Astrocyte of the hippocampus (primary cell): ENCODE measurements at places on chromosomes 2 and 18.

DNA sequence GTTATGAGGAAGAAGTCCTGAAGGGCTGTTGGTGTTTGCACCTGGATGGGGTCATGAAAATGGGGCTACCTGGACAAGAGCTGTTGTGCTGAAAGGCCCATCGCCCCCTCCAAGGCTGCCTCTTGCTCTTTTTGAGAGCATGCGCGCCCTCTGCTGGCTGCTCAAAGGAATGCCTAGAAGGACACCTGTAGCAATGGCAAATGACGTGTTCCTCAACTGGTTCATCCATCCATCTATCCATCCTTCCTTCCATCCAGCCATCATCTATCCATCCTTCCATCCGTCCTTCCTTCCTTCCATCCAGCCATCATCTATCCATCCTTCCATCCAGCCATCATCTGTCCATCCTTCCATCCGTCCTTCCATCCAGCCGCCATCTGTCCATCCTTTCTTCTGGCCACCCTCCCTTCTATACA is 17.2 kb upstream of the RPL31 start:
- DNase-seq: peak; percentile 85

- peak; percentile 84 for DNase-seq
Observed at GRCh38 chr2:144479138-144479537, 40.8 kb downstream of the ZEB2 start.

- DNase-seq: no peak
Observed at GRCh38 chr2:11405599-11406266, 60.2 kb downstream of the E2F6 start.

DNA sequence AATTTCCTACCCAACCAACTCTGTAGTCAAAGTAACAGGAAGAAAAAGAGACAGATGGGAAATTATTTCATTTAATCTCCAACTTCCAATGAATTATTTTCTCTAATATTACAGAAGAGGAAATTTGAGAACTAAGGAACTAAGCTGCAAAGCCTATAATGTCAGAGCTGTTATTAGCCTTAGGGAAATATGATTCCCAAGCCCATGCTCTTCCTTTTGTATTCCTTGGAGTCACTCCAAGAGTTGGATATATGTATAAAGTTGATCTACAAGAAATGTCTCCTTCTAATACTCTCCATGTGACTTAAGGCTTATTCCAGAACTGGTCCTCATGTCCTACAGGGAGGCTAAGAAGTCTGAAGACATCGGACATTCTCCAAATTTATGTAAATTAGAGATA is 31.6 kb upstream of the VWC2L start:
- no peak for DNase-seq

DNA sequence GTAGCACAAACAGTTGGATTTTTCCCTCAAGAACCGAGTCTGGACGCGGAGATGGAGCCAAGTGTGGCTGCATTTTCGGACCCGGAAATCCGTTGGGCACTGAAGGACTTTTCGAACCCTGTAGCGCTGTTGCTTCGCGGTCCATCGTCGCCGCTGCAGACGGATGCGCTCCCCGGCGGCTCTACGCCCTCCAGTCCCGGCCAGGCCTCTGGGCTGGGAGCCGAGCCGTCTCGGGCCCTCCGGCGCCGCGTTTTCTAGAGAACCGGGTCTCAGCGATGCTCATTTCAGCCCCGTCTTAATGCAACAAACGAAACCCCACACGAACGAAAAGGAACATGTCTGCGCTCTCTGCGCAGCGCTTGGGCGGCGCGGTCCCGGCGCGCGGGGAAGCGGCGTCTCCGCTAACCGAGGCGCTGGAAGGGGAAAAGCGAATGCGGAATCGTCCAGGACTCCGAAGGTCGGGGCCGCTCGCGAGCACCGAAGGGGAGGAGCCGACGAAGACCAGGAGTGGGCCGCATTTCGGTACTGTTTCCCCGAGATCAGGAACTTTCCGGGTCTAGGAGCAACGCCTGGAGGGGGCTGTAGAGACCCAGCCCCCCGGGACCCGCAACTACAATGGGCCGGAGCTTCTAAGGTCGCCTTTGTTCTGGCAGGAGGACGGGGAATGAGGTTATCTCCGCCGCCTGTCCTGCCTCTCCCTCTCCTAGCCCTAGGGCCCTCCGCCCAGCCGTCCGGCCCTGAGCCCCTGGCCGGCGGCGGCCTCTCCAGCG is 3.2 kb downstream of the EMX1 start:
- peak; percentile 69 for DNase-seq

DNA sequence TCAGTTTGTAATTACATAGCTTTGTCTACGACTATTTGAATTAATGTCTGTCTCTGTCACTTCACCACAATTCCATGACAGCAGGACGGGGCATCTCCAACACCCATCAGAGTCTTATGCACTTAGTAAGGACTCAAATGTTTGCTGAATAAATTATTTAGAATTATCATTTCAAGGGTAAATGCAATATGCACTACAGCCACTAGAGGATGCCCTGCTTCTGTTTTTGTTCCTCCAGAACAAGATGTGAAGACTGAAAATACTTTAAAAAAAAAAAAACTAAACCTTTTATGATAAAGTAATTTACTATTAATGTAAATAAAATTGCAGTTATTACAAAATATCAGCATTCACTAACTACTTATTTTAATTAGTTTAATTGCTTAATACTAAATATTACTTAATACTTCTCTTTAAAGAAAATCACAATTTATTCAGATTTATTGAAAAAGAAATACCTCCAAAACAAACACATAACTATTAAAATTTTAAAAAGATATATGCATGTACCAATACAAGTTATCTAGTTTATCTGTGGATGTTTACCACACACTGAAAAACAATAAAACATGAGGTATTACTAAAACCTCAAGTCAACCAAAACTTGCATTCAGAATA is 3.2 kb downstream of the PIGN start:
- DNase-seq: peak; percentile 69

DNA sequence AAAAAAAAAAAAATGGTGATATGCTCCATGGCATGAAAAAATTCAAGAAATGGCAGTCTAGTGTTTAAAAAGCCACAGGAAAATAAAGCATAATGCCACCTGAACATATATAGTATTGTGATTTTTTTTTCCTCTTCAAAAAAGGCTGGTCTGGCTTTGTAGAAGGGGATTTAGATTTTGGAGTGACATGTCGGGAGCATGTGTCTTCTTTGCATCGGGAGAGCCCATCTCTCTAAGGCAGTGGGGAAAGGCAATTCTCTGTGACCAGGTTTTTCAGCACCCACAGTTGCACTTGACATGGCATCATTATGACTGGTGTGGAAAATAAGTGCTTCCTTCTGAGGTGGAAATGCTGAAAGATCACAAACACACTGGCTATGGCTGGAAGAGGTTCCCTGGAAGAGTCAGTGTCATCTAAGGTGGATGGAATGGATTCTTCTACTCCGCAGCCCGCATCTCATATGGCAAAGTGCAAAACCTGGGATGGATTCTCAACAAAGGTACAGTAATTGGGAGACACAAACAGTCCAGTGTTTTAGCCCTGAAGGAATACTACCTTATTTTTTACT is 172.5 kb downstream of the AGAP1 start:
- DNase-seq: peak; percentile 92
